ENCODE measurements at places on chromosomes 1 and 21. TPM values are rescaled to one million over a fixed set of nuclear protein-coding genes. Genes with fewer than 3 reads are reported as not detected.

DNA sequence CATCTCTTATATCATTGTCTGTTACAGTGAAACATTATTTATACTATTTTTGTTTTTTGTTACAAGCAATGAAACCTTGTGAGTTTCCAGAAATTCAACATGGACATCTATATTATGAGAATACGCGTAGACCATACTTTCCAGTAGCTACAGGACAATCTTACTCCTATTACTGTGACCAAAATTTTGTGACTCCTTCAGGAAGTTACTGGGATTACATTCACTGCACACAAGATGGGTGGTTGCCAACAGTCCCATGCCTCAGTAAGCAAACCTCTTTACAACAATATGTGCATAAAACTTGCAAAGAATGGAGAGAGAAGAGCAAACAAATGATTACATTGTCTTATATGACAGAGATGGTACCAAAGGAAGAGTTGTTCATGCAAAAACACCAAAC lies 22.4 kb downstream of the CFHR4 start:
- no peak for DNase-seq

- DNase-seq, result no peak
Observed at GRCh38 chr1:234690872-234691271, 80.9 kb upstream of the IRF2BP2 start.

- DNase-seq, result no peak
Observed at GRCh38 chr1:194026422-194026821, 840.0 kb upstream of the B3GALT2 start.

DNA sequence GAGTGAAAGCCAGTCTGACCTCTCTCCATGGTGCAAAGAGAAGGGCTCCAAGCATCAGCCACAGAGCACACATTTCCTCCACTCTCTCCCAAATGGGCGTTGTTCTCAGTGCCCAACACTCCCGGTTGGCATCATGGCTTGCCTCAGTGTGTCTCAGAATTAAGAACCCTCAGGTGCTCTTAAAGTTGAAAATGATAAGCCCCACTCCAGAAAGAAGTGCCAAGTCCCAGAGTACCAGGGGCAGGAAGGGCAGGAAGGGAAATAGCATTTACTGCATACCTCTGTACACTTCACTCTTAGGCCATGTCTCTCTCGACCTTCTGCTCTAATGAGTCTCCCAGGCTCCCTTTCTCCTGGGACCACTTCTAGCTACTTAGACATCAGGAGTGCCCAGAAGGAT lies 15.2 kb upstream of the ARHGEF2 start:
- no peak for DNase-seq

The PRAMEF15 gene
- total RNA-seq, result not detected

The S100A11 gene
- 300 TPM for total RNA-seq

Data from activated CD8-positive, alpha-beta memory T cell treated with anti-CD3 and anti-CD28 coated beads, Interleukin-2, amount 10 ng/mL, durations not matched to agents 7 days and 5 days (primary cell).